ENCODE measurements at places on chromosomes 4 and X.

GRCh38 chr4:122836941-122837340 lies 10.3 kb downstream of the FGF2 start:
- DNase-seq = no peak

GRCh38 chrX:33725535-33726210 lies 406.4 kb downstream of the FAM47A start:
- no peak for DNase-seq

DNA sequence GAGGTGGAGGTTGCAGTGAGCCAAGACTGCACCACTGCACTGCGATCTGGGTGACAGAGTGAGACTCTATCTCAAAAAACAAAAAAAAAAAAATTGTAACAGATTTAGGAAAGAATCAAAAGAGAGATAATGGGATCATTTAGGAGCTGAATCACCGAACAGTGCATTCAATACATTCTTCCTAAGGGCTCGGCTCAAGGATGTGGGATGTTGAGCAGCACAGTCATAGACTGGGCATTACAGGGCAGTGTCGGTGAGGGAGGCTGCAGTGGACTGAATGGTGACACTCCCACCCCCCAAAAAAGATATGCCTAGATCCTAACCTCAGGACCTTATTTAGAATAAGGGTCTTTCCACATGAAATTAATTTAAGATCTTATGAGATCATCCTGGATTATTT lies 70.0 kb downstream of the EVC2 start:
- no peak for DNase-seq

DNA sequence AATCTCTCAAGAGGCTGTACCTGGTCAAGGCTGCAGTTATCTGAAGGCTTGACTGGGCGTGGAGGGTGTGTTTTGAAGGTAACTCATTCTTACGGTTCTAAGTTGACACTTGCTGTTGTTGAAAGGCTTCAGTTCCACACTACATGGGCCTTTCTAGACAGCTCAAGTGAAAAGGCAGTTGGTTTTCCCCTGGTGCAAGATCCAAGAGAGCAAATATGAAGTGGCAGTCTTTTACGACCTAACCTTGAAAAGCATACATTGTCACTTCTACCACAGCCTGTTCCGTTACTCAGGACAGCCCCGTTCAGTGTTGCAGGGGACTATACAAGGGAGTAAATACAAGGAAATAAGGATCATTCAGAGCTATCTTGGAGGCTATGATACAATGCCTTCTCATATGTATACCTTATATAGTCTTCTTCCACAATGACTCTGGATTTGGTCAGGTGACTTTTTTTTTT lies 46.2 kb downstream of the PDS5A start:
- no peak for DNase-seq

DNA sequence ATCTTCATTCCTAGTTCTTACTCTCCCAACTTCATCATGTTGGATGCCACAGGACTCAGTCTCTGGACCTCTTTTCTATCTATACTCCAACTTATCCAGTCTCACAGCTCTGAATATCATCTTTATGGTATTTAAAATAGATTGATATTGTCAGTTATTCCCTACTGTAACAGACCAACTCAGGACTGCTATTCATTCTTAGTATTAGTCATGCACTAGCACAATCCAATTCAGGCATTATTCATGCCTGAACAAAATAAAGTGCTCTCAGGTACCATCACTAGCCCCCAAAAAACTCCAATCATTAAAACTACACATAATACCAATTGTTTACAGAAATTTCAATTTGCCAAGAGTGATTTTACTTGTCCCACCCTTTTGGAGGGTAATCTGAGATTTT lies 37.7 kb downstream of the FRYL start:
- DNase-seq = no peak

DNA sequence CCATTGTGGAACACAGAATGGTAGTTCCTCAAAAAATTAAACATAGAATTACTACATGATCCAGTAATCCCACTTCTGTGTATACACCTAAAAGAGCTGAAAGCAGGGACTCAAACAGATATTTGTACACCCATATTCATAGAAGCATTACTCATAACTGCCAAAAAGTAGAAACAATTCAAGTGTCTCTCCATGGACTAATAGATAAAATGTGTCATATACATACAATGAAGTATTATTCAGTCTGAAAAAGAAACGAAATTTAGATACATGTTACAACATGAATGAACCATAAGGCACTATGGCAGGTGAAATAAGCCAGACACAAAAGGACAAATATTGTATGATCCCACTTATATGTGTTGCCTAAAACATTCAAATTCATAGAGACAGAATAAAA lies 145.1 kb downstream of the ANTXR2 start:
- no peak for DNase-seq

- no peak for DNase-seq
These were observed 61.8 kb downstream of the CPE start for GRCh38 chr4:165440415-165441158.

GRCh38 chr4:126748736-126749135 lies 884.0 kb upstream of the INTU start:
- no peak for DNase-seq

DNA sequence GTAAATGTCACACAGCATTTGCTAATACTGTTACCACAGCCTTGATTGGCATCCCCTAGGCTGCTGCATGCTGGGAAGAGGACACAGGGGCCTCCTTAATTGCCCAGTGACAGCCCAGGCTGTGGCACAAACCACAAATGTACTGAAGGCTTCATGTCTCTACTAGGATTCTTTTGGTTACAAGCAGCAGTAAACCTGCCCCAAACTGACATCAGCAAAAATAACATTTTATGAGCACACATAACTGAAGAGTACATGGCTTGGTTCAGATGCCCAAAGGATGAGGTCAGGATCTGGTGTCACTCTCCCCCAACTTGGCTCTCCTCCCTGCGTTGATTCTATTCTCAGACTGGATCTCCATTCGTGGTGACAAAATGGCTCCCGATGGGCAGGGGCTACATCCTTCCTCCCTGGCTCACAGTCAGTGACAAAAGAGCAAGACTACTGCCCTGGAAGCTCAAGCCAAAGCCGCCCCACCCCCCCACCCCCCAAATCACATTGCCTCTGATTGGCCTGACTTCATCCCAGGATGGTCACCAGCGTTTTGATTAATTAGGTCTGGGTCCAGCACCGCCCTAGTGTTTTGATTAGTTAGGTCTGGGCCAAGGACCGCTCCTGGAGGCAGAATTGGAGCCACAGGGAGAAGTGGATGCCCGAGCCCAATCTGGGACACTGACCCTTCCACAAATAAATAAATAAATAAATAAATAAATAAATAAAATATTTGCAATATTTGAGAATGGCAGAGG lies 180.5 kb upstream of the RBPJ start:
- no peak for DNase-seq

DNA sequence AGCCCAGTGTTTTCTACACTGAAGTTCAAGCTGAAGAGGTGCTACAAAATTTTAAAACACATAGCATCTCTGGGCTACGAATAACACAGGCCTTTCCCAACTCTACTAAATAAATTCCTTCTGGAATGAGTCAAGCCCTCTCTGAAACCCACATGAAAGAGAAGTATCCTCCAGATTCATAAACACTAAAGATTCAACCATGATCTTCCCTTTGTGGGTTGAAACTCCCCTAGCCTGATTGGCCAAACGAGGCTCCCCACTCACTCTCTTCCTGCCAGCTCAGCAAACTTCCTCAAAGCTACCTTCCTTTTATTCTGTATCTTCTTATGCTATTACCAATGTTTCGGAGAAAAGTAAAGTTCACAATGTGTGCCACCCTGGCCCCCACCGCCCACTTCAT lies 95.4 kb downstream of the NKX6-1 start:
- no peak for DNase-seq

- no peak for DNase-seq
These were observed 89.8 kb downstream of the CHIC2 start for GRCh38 chr4:53974561-53974960.

DNA sequence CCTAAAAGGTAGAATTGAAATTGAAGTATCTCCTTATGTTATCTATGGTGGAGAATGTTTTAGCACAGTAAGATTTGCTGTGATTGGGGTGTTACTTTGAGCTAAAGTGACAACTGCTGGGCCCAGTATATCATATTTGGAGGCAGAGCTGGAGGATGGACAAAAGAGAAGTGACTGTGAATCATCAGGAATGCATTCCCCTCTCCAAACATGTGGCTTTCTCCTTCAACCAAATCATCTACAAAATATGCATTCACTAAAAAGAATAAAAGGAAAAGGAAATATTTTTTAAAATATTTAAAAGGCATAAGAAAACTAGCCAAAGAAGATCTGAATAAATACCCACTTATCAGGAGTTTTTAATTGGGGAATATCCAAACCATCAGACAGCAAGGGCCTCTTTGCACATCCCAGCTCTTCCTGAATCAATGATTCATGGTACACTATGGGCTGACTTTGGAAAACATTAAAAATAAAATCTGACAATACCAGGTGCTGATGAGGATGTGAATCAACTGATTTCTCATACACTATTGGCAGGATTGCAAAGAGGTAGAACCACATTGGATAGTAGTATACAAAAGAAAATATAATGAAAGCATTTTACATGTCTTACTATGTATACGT lies 671.7 kb upstream of the NR3C2 start:
- DNase-seq = no peak

GRCh38 chr4:8328456-8328855 lies 58.9 kb downstream of the HTRA3 start:
- no peak for DNase-seq

DNA sequence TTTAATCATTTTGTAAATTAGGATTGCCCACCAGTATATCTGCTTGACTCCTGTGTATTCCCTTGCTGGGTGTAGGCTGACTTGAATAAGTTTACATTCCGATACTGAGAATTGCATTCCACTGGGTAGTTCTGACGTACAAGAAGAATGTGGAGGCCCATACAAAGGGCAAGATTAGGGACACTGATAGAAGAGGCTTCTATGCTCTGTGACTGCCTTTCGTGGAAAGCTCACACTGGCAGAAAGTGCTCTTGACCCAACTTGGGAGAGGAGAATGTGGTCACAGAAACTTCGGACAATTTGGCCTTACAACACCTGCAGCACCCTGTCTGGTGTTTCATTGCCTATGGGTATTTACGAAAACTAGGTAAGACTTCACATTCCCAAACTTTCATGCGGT lies 126.3 kb downstream of the RAPGEF2 start:
- no peak for DNase-seq

DNA sequence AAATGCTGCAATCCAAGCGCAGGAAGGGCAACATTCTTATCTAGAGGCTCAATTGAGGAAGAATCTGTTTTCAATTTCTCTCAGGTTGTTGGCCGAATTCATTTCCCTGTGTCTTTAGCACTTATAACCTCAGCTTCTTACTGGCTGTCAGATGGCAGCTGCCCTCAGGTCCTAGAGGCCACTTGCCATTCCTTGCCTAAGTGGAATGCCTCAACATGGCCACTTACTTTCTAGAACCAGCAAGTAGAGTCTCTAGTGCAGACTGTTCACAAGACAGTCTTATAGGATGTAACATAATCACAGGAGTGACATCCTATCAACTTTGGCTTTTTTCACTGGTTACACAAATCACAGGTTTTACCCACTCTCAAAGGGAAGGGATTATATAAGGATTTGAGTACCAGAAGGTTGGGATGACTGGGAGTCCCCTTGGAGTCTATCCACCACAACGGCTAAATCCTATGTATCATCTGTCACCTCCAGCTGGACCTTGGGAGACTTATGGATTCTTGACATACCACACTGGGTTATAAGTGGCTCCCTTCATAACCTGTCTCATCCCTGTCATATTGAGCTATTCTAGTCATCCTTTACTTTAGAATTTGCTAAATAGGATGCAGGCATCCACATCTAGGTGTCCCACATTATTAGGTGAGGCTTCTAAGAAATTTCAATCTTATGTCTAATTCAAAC lies 297.9 kb upstream of the CTSO start:
- no peak for DNase-seq

- no peak for DNase-seq
These were observed 345.4 kb upstream of the GATB start for GRCh38 chr4:152106113-152106763.

DNA sequence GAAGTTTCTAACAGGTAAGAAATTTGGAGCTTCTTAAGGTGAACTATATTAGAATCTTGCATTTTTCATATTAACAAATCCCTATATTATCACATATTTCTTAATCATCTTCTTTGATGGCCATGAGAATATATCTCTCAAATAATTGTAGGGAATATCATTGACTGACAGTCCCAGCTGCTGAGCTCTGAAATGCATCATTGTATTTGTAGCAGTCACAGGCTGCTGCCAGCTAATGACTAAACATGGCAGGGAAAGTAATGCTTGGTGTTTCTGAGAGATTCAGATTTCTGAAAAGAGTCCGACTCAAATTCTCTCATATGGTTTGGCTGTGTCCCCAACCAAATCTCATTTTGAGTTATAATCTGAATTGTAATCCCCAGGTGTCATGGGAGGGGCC lies 171.9 kb downstream of the TRAM1L1 start:
- no peak for DNase-seq

DNA sequence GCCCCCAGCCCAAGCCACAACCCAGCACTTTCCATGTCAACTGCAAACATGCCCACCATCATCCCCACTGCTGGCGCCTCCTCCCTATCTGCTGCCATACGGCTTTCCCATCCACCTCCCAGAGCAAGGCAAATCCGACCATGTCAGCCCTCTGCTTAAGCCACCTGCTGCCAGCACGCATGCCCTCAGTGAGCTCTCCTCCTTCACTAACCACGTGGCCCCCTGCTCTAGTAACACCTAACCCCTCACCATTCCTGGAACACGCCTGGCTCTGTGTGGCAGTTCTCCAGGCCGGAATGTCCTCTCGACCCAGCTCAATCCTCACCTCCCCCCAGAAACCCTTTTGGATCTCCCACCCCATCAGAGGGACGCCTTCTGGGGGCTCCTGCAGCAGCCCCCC lies 17.4 kb downstream of the BCAP31 start:
- no peak for DNase-seq

DNA sequence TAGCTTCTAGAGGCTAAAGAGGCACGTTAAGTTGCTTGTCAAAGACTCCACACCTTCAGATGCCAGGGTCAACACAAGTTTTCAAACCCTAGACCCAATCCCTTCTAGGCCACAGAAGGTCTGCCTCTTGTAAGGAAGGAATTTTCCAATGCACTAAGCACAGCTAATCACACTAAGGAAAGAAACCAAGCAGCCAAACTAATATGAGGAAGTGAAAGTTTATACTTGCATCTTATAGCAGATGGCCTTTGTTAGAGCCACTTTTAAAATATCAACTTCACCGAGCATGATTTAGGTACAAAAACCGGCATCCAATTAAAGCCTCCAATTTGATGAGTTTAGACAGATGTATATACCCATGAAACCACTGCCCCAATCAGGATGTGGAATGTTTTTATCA lies 9.9 kb downstream of the FHL1 start:
- DNase-seq = no peak

DNA sequence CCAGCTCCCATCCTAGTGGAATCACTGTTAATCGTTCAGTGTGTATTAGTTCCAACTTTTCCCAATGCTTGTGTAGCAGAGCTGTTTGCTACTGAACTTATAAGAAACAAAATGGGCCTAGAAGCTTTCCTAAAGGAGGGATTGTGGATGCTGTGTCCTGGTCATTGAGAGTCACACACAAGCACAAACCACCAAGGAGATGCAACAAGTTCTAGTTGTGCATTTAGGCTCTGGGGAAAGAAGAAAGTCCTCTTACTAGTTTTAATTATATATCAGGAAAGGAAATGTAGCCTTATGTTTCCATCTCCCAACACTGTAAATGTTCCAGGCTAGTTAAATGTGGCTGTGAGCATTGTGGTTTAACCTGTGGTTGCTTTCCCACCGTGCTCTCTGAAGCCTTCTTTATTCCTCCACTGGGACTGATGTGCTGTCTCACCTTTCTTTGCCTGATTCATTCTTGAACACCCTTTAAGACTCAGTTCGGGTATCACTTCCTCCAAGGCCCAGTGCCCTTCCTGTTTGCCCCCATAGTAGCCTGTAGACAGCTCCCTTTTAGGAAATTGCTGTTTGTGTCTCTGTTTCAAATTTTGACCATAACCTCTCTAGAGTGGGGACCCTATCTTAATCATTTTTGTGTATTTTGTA lies 34.3 kb downstream of the ATP10D start:
- DNase-seq = no peak
